H7 (cell line): ENCODE measurements at places on chromosomes 7 and 10.

DNA sequence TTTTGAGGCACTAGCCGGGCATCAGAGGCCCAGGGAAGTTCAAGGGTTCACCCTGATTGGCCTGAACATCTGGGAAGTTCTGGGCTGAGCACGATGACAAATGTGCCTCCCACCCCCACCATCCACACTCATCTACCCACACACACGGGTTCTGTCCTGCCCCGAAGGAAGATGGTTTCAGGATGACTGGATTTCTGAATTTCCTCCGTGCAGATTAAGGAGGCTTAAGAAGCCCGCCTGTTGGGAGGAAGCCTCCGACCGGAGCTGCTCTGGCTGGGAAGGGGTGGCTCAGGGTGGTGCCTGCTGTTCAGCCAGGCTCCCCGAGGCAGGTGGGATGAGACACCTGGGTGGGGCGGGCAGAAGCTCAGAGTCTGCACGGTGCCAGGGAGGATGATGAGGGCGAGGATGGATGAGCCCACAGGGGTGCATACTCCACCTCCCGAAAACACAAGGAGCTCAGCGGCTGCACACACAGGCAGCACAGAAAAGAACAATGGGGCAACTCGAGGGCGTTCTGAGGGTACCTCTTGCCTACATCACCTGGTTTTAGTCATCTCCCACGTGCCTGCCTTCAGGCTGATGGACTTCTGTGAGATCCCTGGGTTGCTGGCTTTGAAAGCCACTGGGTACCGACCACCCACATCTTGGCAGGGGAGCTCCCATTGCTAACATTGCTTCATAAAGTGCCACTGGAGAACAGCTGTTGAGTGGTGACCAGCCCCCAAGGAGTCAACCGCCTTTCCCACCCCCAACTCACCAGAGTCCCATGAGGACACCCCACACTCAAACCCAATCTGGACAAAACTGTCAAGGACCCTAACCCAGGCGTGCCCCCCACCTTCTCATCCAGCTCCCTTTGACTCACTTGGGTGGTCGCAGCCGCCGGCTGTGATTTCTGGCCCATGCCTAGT, 41.2 kb downstream of the CALML3 start:
- DNase-seq = peak; percentile 32

DNA sequence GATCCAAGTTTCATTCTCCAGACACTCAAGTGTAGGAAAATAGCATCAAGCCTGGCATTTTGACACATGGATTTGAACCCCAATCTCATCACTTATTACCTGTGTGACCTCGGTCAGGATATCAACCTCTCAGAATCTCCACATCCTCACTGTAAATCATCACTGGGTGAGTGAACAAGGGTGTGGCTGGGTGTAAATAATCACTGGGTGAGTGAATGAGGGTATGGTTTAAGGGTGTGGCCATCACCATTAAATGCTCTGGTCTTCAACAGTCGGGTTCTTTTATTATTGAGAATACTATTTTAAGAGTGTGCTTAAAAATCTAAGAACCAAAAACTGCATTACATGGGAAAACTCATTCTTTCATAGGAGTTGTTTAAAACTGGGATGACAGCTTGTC, 200.1 kb downstream of the DOCK4 start:
- no peak for DNase-seq

DNA sequence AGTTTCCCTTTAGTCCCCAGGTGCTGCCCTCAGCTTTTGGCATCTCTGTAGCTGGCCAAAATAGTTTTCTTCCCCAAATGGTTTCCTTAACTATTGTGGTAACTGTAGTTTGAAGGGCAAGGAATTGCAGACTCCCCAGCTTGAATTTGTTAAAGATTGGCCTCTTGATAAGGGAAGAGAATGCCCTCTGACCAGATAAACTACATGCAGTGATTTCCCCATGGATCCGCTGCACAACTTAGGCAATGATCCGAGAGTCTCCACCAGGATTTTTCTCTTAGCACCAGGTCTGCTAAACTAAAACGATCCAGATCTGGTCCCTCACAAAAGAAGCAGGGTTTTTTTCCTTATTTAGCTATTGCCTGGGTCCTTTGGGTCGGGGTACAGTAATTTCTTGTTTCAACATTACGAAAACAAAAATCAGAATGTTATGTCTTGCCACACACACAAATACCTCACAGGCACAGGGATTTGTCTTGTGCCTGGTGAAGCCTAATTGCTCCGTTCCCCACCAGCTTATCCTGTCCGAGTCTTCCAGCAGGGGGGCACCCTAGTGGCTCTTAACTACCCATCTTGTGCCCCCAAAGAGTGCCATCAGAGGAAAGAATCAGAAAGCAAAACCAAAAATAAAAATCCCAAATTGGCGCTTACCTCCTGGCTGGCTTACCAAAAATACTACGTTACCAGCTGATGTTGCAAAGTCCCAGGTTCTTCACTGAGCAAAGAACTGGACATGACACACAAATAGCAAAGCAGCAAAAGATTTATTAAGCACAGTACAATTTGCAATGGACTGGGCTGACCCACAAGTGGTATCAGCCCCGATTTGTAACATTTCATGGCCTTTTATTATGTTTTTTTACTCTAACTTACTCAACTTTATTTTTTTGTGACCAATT, 16.4 kb upstream of the STEAP2 start:
- no peak for DNase-seq

DNA sequence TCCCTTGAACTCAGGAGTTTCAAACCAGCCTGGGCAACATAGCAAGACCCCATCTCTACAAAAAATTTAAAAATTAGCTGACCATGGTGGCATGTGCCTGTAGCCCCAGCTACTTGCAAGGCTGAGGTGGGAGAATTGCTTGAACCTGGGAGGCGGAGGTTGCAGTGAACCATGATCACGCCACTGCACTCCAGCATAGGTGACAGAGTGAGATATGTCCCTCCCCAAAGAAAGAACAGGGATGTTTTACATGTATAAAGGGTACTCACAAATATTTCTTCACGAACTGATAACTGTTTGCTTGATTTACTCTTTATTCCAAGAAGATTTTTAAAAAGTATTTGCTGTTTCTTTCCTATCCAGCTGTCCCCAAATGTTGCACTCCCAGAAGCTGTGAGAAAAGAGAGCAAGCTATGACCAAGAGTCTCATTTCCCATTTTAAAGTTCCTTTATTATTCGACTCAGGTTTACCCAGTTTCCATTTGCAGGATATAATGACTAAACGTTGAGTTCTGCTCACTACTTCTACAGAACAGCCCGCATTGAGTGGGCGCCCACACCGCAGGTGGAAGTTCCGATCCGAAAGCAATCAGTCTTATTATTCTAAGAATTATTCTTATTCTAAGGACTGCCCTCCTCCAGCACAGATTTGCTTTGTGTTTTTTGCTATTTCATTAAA, 90.7 kb downstream of the APBB1IP start:
- no peak for DNase-seq

- DNase-seq = no peak
These were observed 93.6 kb downstream of the NKX6-2 start for GRCh38 chr10:132692311-132692710.
